ENCODE measurements at places on chromosomes 3 and 15. TPM values are rescaled to one million over a fixed set of nuclear protein-coding genes. Genes with fewer than 3 reads are reported as not detected.

Gene SACM1L
- 59.6 TPM for total RNA-seq

Gene CYP8B1
- total RNA-seq = not detected

Gene UROC1
- not detected for total RNA-seq

Gene GP5
- total RNA-seq = 0.33 TPM

Gene CHAC1
- total RNA-seq = 3.6 TPM

Gene AP3B2
- 36.4 TPM for total RNA-seq

Gene ACTC1
- total RNA-seq = 2.0 TPM

Gene EAF2
- 18.5 TPM for total RNA-seq

Gene IQCF6
- not detected for total RNA-seq

Gene LRRIQ4
- 0.20 TPM for total RNA-seq

Gene ALDH1A2
- total RNA-seq = 78.6 TPM

Gene CYP1A1
- total RNA-seq = 0.33 TPM

Gene GOLGA6L10
- 2.3 TPM for total RNA-seq

Gene SLC28A2
- total RNA-seq = not detected

Gene GABRB3
- 79.5 TPM for total RNA-seq

Gene PRTG
- 10.7 TPM for total RNA-seq

DNA sequence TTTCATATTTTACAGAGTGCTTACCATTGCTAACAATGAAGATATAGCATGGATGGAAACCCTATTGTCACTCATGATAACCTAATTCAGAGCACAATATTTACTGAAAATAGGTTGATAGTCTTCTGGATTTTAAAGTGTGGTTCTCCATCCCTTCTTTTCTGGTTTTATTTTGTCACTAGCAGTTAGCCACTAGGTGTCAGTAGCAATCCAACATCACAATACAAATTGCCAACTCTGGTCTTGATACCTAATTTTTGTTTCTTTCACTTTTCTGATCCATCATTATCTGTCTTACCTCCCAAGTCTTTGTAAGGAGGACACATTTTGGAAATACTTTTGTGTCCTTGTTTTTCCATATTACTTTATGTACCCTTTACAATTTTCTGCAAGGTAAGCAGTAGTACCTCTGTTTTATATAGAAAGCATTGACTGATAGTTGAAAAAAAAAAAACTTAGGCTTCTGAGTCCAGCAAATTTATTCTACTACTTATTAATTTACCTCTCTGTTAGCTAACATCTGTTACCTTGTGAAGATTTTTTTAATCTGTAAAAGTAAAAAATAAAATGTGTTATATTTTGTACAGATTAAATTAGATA, 28.3 kb upstream of the CRYBG3 start:
- peak; percentile 39 for DNase-seq

- DNase-seq = no peak
Measured at GRCh38 chr3:138408751-138409570, 25.5 kb upstream of the ESYT3 start.

- no peak for DNase-seq
Measured at GRCh38 chr3:38634111-38634510, 15.4 kb downstream of the SCN5A start.

DNA sequence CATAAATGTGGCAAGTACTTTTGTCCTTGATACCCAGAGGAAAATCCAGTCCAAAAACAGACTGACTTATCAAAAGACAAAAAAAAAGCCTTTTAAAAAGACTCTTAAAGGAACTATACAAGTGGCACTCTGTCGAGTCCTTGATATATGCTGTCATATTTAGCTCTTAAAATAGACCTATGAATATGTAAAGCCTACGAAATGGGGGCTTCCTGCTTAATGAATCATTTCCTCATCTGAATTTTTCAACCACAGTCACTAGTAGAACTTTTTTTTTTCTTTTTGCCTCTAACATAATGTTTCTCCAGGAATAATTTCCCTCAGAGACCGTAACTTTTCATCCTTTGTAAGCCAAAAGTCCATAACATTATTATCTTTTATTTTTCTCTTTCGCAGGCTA, 95.8 kb downstream of the P3H2 start:
- DNase-seq = no peak

DNA sequence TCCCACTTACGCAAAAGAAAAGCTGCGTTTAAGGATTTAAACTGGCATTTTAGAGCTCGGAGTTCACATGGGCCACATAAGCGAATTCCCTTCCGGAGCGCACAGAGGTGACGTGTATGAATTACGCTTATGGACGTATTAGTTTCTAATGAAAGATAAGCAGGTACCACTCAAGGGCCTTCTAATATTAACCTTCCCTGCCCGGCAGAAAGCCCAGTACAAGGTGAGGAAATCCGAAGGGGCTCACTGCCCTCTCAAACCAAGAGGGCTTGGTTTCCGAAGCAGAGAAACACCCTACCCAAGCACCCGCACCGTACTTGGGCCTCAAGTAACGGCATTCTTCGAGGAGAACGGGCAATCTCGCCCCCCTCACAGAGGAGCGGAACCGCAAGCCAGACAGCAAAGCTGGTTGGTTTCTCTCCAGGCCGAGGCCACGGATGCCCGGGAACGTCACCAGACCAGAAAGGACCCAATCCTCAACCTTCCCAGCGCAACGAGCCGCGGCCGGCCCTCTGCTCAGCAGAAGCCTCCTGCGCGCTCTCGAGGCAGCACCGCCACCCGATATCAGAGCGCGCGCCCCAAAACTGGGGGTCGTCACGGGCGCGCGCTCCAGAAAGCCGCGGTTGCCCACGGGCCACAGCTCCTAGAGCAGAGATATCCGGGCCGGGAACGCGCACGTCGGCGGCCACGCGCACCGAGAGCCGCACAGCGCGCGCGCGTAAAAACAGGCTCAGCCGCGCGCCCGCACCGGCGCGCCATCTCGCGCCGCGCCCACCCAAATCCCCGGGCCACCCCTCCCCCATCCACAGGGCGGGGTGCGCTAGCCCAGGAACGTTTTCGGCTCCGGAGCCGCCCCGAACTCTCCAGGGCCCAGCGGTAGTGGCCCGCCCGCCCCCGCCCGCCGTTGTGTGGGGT, 676 bp downstream of the QRICH1 start:
- peak; percentile 95 for DNase-seq

DNA sequence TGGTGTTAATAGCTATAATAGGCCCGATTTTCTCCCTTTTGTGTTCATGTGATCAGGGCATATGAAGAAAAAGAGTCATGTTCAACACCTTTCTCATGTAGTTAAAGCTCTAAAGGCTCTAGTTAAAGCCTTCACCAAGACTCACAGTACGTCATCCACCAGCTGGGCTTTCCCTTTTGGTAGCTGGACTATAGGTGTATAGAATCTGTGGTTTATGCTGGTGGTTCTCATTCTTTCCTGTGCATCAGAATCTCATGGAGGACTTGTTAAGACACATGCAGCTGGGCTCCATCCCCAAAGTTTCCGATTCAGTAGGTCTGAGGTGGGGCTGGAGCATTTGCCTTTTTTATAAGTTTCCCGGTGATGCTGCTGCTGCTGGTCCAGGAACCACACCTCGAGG, 31.0 kb downstream of the CFAP91 start:
- no peak for DNase-seq

- peak; percentile 30 for DNase-seq
Measured at GRCh38 chr3:48400824-48401433, 28.9 kb downstream of the FBXW12 start.

DNA sequence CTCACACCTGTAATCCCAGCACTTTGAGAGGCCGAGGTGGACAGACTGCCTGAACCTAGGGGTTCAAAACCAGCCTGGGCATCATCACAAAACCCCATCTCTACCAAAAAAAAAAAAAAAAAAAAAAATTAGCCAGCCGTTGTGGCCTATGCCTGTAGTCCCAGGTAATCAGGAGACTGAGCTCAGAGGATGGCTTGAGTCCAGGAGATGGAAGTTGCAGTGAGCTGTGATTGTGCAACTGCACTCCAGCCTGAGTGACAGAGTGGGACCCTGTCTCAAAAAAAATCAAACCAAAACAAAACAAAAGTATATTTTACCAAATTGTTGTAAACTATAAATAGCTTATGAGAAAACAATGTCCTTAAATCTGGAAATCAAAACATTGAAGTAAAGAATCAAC, 34.7 kb upstream of the UBP1 start:
- no peak for DNase-seq

DNA sequence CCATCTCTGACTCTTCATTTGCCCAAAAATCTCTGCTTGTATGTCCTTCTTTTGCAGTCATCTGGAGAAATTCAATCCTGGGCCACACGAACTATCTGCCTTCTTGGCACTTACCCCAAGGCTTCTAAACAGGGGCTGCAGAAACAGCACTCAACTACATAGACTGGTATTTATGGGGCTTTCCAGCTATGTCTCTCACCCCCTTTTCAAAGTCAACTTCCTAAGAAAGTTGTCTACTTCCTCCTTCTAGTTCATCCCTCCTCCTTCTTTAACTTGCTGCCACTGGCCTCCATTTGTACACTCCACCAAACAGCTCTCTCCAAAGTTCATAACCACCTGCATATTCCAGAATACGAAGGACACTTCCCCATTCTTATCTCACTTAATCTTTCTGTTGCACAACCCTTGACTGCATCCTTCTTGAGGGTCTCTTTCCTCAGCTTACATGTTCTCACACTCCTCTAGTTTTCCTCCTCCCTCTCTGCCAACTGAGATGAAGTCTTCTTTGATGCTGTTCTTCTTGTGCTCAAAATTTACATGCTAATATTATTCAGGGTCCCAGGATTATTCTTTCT, 55.2 kb downstream of the PLD1 start:
- no peak for DNase-seq

- no peak for DNase-seq
Measured at GRCh38 chr3:71621825-71622537, 38.5 kb upstream of the FOXP1 start.

DNA sequence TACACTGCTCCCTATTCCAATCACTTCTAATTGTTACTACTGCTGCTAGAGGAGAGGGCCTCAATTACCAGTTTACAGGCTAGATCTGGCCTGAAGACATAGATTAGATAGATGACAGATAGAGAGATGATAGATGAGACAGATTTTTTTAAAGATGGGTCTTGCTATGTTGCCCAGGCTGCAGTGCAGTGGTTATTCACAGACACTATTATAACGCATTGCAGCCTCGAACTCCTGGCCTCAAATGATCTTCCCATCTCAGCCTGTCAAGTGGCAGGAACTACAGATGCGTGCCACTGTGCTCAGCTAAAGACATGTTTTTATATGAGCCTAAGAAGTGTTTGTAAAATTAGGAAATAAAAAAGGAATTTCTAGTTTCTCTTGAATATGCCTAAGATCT, 6.2 kb downstream of the SLC33A1 start:
- DNase-seq = no peak

- no peak for DNase-seq
Measured at GRCh38 chr3:172166890-172167289, 127.5 kb downstream of the FNDC3B start.

- DNase-seq = no peak
Measured at GRCh38 chr3:107028086-107028485, 349.2 kb upstream of the CCDC54 start.

DNA sequence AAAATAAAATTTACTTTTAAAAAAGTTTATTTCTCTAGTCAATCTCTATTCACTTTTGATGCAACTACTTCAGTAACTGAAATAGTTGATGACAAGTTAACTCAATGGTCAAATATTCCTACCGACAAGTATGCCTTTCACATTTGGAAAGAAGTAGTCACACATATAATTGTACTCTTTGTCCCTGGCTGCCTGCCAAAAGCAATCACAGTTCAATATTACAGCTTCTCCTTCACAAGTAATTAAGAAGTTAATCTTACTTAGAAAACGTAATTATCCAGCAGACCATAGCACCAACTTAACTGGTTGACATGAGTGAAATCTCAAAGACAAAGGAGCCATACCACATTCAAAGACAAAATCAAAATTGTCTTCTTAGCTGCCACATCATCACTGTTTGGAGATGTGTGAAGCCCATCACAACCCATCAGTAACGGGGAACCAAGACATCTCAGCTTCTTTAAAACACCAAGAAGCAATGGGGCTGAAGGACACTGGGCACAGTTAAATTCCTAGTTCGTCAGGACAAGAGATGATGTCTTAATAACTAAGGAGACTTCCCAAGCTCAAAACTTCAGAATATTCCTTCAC, 86.1 kb downstream of the PLCH1 start:
- DNase-seq = no peak

GRCh38 chr3:48404440-48405342, 25.2 kb downstream of the PLXNB1 start:
- DNase-seq = no peak

DNA sequence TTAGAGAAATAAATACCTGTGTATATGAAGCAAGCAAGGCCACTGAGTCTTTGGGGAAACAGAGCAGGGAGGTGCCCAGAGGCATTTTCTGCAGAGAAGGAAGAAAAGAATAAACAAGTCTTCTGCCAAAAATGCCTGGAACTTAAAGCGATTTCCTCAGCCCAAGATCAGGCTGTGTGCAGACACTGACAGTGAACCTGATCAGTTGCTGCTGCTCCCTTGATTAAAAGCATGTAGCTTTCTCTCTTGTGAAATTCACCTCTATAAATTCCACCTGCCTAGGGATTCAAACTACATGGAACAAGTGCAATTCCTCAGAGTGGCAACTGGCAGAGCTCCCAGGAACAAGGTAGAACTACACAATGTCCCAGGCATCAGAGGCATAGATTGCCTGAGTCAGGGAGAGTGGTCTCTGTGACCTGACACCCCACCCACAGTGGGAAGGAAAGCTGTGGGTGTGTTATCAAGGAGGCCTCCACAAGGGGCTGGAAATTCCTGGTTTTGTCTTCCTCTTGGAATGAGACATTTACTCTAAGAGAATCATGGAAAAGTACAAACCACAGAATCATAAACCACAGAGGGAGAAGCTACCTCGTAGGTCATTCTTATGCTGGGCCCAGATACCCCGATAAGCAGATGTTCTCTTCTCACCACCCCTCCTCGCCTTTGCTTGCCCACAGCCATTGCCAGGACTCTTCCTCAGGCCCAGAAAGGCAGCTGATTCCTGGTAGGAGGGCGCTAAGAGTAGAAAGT, 1.8 kb upstream of the ZBTB38 start:
- DNase-seq = peak; percentile 24

Measured in spinal cord (tissue), 10 donors.